ENCODE measurements at places on chromosomes 3 and 15.
A peak's percentile ranks its signal among the peaks of the same experiment; 100 is the strongest.

GRCh38 chr3:155225417-155225816 lies 68.1 kb downstream of the STRIT1 start:
- no peak for DNase-seq

DNA sequence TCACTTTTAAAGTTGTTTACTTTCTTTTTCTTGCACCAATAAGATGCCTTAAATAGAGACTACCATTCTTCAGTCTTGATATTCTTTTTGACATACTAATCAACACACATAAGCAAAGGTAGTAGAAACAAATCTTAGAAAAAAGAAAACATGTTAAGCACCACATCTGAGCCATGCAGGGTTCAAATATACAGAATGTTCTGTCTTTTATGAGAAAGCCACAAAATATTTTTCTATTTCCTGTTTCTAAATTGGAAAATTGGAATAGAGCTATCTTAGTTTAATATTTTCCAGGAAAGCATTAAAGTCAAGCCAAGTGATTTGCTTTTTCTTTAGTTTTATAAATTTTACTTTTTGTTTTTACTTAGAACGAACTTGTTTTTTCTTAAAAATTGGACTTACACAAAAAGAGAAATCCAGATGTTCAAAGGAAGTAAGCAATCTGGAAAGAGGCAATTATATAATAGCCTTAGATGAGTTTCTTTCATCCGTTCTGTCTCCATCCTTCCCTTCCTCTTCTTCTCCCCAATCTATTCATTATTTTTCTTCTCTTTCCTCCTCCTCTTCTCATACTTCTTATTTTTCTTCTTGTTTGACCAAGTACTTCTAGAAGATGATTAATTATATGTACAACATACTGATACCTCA lies 731.7 kb downstream of the SQOR start:
- DNase-seq: no peak

- no peak for DNase-seq
Observed at GRCh38 chr3:130760922-130761321, 14.3 kb upstream of the PIK3R4 start.

GRCh38 chr15:80173022-80173759 lies 20.4 kb downstream of the FAH start:
- DNase-seq: peak; percentile 47

- no peak for DNase-seq
Observed at GRCh38 chr3:41920406-41920965, 41.4 kb downstream of the ULK4 start.

Data from H1 (cell line).